ENCODE measurements at places on chromosomes 16 and 17.

DNA sequence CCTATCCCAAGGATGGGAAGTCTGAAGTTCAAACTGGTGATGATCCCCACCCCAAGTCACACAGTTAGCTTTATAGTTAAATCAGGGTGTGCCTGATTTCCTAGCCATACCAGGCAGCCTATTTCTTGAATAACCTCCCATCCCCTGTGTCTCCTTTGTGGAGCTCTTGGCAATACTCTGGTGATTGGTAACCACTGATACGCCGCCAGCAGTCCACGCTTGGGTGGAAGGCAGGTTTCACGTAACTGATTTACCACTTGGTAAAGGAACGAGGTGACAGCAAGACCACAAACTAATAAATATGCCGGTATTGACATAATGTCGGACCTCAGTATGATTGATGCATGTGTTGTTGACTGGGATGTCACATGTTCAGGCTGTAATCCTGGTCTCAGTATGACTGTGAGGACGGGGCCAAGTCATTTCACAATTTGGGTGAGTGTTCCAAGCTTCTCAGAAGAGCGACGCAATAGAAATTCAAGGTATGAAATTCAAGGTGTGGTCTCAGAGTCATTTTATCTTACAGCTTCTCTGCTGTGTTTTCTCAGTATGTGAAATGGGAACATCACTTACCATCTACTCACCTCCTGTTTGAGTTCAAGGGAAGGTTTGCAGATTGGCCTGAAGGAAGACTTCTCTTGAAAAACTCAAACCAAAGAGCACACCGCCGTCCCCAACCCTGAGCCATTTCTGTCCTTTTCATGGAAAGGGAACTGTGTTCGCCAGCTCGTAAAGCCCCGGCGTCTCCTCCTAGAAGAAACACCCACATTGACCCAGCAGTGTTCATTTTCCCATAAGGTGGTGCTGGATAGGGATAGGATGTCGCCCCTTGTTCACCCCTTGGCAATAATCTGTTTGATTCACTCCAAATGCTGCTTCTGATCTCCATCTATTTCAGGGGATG, 678.9 kb downstream of the WWOX start:
- DNase-seq = no peak

DNA sequence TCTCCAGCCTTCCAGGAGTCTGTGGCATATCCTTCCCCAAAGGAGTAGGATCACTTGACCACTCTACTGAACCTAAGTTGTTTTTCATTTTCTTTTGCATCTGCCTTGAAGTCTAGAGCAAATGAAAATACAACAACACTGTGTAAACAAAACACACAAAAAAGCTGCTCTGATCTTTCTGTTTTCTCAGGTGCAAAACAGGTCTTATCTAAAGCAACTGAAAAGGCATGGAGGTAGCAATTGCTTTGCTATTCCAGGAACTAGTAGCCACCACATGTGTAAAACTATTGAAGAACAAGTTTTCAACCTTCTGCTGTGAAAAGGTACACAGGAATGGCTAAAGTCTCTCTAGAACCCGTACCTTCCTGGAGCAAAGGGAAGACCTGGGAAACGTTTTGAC, 127.1 kb downstream of the PITPNC1 start:
- DNase-seq = no peak

GRCh38 chr16:13992322-13992721, 72.4 kb downstream of the ERCC4 start:
- no peak for DNase-seq

DNA sequence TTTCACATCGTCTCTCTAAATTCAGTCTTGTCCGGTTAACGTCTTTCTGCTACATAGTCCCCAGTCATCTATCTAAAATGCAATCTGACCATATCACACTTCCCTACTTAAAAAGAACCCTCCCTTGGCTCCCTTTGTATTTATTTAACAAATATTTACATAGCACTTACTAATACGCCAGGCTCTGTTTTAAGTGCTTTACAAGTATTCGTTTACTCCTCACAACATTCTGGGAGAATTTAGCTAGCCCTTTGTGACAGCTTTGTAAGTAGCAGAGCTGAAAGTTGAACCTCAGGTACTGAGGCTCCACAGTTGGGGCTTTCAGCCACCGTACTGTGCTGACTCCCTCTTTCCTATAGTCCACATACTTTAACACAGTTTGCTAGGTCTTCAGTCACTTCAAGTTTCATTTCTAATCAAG, 9.2 kb downstream of the PAFAH1B1 start:
- DNase-seq = no peak

GRCh38 chr17:6408735-6409134, 26.2 kb downstream of the AIPL1 start:
- no peak for DNase-seq

GRCh38 chr17:18217412-18218015, 7.9 kb upstream of the LLGL1 start:
- DNase-seq = peak; percentile 86

GRCh38 chr16:79121906-79122305, 478.6 kb downstream of the MAF start:
- no peak for DNase-seq

DNA sequence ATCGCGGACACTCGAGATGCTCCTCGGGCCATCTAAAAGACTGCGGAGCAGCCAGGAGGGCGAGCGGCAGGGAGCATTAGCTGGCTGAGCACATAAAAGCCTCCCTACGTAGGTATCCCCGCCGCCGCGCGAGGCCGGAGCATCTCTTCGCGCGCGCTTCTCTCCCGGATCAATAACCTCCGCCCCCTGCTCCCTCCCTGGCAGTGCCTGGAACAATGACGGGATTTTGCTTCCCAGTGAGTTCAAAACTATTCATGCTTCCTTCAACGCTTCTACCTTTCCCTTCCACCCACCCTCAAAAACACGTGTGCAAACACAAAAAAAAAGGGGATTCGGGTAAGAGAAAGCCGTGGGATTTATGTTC, 984 bp downstream of the CENPV start:
- DNase-seq = peak; percentile 68

DNA sequence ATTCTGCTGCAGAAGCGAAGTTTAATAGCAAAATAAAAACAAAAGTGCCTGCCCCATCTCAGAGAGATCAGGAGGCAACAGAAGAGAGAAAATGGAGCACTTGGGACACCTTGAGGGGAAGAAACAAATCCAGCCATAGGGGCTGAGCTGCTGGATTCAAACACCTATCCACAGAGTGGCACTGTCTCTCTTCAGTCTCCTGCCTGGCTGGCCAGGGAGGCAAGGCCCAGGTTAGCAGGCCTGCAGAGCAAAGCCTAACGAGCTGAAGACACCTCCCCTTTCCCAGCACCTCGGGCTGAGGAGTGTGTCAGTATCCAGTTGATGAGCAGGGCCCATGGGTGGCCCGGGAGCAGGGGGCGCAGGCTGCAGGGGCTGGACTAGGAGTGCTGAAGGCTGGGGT, 8.8 kb upstream of the KRT31 start:
- no peak for DNase-seq

DNA sequence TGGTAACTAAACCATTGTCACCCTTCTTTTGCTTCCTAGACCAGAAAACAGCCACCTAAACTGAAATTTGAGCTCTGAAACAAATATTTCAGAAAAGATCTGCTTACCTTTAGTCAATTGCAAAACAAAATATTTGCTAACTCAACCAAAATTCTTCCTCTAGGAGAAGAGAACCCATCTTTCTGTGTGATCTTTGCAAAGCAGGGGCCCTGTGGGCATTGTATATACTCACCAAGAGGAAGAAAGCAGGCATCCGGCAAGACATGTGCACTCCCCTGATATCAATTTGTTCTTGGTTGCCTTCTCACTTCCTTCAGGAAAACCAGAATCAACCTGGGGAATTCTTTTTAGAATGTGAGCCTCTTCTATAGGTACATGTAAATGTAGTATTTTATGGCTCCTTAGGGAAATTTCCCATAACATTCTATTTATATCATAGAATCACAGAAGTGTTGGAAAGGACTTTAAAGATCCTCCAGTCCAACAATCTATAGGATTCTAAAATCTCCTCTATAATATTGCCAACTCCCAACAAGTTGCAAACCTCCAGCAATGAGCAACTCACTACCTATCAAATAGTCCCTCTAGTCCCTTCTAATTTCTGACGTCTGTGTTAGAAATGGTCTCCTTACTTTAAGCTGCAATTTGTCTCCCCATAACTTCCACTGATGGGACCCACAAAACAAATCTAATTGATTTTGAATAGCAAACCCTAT, 966 bp downstream of the SLFN14 start:
- DNase-seq = no peak

DNA sequence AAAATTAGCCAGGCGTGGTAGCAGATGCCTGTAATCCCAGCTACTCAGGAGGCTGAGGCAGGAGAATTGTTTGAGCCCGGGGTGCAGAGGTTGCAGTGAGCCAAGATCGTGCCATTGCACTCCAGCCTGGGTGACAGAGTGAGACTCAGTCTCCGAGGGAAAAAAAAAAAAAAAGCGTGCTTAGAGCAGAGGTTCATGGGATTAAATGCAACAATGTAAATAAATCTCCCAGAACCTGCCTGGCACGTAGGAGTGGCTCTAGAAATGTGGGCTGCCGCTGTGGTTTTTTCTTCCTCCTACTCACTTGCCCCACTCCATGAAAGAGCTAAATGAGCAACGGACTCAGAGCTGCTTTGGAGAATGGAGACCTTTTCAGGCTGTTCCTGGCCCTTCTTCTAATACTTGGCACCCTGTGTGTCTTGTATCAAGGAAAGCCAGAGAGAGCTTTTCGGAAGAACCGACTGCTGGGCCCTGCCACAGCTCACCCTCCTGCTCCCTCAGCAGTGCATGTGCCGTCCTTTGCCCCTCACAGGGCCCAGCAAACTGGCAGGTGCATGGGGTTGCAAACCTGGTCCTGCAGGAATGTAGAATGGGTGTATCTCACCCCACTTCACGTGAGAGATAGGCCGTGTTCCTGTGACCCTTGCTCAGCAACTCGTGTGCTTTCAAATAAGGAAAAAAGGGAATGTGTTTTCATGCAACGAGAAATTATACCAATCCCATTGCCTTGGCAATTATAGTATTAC, 52.0 kb downstream of the LDHD start:
- peak; percentile 98 for DNase-seq

- DNase-seq = no peak
Measured at GRCh38 chr17:78547035-78547434, 30.2 kb downstream of the DNAH17 start.

GRCh38 chr16:50537533-50538290, 10.5 kb upstream of the NKD1 start:
- no peak for DNase-seq
